GM13977 (cell line): ENCODE measurements at places on chromosomes 3 and 15.
A peak's percentile ranks its signal among the peaks of the same experiment; 100 is the strongest.

- no peak for DNase-seq
Measured at GRCh38 chr3:140384876-140385275, 293.0 kb upstream of the TRIM42 start.

DNA sequence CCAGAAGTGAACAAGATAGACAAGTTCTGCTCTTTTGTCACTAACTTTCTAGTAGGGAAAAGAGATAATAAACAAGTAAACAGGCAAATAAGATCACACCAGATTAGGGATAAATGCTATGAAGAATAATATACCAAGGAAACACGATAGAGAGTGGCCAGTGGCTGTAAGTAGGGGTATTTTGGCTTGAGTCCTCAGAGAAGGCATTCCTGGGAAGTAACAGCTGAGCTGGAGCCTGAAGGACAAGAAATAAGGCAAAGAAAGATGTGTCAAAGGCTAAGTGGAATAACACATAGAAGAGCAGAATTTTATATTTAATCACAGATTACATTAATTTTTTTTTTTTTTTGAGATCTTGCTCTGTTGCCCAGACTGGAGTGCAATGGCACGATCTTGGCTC lies 366.2 kb downstream of the ZIC1 start:
- no peak for DNase-seq

DNA sequence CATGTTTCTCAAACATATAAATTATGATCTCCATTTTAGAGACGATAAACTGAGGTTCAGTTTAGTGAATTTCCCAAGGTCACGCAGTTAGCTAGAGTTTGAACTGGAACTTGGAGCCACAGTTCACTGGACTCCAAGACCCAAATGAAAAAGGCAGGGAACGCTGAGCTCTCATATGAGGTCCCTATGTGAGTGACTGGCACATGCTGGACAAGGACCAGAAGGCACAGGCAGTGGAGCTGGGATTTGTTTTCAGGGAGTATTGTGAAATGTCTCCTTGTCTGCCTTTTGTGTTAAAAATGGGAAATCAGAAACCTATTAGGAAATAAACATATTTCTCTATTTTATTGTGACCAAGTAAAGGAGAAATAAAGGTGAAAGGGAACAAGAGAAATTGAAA lies 63.5 kb downstream of the MESD start:
- no peak for DNase-seq

DNA sequence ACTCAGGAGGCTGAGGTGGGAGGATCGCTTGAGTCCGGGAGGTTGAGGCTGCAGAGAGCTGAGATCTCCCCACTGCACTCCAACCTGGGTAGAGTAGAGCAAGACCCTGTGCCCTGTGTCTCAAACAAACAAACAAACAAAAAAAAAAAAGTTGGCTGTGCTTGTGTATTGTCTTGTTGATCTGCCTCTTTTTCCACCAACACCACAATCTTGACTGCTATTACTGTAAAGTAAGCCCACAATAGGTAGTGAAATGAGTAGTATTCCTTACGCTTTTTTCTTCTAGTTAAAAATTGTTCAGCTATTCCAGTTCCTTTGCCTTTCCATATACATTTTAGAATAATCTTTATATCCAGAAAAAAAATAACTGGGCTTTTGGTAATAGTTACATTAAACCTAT lies 35.5 kb downstream of the PTH1R start:
- DNase-seq = no peak

DNA sequence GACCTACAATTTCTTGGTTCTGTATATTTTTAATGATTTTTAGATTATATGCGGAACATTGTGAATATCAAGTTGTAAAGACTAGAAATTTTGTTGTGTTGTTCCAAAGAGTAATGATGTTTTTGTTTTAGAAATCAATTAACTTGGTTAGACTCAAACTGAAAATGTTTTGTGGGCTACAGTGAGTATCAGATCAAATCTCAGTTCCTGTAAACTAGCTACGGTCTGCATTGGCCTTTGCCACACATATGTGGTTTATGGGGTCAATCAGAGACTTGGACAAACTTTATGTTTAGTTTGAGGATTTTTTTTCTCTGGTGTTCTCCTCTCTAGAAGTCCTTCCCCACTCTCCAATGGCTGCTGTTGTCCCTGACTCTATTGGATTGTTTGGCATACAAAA lies 308.0 kb upstream of the THRB start:
- peak; percentile 14 for DNase-seq
